CD4-positive, alpha-beta T cell treated with Interleukin-17A for 1 hour (primary cell): ENCODE measurements at places on chromosomes 5 and 9.

- DNase-seq, result no peak
Measured at GRCh38 chr5:172846677-172847076, 12.6 kb downstream of the ERGIC1 start.

- no peak for DNase-seq
Measured at GRCh38 chr9:77402286-77402685, 225.0 kb downstream of the VPS13A start.

DNA sequence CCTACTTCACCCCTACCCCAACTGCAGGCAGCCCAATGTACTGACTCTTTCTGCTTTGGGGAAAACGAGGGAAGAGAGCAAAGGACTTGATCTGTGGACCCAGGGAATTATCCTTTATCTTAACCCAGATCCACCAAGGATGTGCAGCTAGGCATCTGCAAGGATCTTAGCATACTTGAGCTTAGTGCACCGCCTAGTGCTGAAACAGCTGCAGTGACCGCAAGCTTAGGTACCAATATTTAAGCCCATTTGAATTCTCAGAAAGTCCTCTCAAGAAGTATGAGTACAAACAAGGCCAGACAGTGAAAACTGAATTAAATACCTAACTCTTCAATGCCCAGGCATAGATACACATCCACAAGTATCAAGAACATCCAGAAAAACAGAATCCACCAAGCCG is 576.7 kb upstream of the ADAMTS16 start:
- no peak for DNase-seq

DNA sequence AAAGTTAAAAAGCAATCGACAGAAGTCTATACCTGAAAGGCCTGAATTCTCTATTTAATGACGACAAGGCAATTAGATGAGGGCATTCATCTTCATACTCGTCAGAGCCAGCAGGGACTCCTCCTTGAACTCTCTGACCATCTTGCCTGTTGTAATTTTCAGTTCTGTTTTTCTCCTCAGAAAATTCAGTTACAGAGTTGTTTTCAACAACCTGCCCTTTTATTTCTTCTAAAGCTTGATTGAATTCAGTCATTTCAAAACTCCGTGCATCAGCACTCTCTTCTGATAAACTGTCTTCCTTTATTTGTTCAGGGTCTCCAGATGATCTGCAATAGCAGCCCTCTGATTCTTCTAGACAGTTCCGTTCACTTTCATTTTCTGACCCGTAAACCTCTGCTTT is 15.6 kb downstream of the RIOK2 start:
- DNase-seq, result no peak

DNA sequence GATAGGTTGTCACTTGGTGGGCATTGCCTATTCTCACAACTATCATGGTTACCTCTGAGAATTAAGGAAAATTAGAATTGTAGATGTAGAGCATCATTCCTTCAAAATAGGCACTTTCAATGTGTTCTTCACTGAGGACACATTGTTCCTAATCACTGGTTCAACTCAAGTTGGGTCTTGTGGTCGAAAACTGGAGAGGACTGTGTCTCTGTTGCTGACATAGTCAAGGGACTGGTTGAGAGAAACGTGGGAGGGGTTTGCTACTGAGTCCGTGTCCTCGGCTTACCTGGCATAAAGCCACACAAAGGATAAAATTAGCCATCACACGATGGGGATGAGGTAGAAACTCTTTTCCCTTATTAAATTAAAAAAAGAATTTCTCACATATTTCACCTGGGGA is 205.9 kb upstream of the CD180 start:
- no peak for DNase-seq

DNA sequence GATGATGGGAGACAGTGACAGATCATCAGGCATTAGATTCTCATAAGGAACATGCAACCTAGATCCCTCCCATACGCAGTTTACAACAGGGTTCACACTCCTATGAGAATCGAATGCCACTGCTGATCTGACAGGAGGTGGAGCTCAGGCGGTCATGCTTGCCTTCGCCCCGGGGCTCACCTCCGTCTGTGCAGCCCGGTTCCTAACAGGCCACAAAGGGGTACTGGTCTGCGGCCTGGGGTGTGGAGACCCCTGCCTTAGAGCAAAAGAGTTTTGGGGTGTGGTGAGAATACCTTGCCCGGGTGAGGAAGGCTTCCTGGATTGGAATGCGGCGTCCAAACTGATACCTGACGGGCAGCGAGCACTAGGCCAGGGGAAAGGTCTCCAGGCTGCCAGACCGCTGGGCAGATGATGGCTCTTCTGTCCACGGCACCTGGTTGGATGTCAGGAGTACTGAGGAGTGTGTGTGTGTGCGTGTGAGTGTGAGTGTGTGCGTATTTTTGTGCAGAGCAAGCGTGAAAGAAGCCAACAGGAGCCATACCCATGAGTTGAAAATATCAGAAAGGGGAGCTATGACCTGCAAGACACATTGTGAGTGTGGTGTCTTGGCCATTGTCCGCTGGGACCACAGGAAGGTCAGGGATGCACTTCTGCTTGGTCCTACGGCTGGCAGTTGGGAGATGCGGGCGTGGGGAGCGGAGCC is 55.4 kb downstream of the ACER2 start:
- DNase-seq, result no peak

GRCh38 chr5:124941051-124942049 is 194.9 kb upstream of the ZNF608 start:
- DNase-seq, result no peak
